ENCODE measurements at places on chromosomes 12 and 14.
A peak's percentile ranks its signal among the peaks of the same experiment; 100 is the strongest.

- DNase-seq = no peak
Observed at GRCh38 chr14:34072921-34073320, 122.0 kb upstream of the EGLN3 start.

DNA sequence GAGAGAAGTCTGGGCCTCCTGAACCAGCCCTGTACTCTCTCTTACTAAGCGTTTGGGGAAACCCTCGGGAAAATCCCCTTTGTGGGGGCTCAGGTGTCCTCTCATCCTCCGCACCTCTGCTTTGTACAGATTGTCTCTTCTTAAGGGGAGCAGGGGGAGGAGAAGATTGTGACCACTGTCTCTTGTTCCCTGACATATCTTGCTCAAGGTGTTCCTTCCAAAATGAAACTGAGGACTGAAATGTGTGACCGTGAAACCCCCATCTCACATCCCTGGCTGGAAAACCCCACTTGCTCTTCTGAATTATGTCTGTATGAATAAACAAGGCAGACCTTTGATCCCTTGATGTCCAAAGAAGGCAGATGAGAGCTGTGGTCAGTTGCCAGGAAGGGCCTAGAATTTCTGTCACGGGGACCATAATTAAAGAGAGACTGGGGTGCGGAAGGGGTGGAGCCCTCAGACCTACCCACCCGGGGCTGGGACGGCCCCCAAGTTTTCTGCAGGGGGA is 369.8 kb downstream of the AACS start:
- no peak for DNase-seq

GRCh38 chr14:74141703-74142102 is 56.9 kb downstream of the LIN52 start:
- DNase-seq = no peak

DNA sequence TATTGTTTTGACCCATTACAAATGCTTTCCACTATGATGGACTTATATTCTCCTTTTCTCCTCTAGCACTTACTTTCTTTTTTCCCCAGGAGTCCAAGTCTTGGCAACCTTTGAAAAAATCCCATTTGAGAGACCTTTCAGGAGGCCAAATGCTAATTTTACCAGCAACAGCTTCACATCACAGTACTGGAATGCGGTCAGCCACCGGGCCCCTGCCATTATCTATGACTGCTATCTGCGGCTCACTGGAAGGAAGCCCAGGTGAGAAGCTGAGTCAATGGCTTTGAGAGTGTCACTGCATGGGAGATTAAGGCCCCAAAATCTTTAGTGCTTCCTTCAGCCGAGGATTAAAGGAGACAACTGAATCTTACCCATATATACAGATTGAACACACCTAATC is 64.2 kb downstream of the ERGIC2 start:
- no peak for DNase-seq

DNA sequence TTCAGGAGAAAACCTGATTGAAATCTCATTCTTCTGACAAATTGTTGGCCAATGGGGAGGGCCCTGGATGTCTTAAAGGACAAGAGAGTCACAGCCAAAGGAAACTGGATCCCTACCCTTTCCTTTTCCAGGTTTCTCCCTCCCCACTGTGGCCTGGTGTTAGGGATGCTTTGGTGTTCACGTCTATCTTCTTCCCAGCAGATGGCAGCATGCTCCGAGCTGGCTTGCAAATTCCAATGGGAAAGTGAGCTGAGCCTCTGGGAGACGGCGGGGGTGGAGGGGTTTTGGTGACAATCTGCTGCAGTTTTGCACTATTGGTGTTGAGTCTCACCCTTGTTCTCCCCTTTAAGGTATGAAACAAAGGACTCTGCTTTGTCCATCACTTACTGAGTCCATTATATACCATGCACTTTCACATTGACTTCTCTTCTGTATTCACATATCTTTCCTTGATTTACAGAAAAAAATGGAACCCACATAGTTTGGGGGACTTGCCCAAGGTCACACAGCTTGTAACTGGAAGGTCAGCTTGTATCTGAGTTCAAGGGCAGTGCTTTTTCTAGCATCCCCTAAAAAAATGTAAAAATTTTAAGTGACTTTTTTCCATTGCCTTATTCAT is 39.3 kb downstream of the CCDC177 start:
- peak; percentile 77 for DNase-seq

DNA sequence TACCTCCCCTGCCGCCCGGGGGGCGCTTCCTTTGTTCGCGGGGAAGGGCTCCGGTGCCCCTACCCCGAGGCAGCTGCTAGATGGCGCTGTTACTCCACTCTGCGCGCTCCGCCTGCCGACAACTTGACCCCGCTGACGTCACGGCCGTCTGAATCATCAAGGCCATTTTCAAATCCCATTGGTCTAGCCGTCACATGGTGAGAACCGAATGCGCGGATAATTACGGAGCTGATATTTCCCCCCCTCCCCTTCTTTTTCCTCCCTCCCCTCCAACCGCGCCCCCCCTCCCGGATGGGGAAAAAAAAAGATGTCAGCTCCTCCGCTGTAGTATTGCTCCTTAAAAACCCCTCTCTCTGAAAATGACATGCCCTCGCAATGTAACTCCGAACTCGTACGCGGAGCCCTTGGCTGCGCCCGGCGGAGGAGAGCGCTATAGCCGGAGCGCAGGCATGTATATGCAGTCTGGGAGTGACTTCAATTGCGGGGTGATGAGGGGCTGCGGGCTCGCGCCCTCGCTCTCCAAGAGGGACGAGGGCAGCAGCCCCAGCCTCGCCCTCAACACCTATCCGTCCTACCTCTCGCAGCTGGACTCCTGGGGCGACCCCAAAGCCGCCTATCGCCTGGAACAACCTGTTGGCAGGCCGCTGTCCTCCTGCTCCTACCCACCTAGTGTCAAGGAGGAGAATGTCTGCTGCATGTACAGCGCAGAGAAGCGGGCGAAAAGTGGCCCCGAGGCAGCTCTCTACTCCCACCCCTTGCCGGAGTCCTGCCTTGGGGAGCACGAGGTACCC is at the start of gene HOXC10:
TSS of gene HOXC10 (plus strand) at position 246 of the 791 bp plus-strand sequence. CDS start at position 360, 114 bp downstream.
- DNase-seq = peak; percentile 68

- DNase-seq = no peak
Observed at GRCh38 chr12:93261505-93262094, 116.1 kb upstream of the NUDT4 start.

DNA sequence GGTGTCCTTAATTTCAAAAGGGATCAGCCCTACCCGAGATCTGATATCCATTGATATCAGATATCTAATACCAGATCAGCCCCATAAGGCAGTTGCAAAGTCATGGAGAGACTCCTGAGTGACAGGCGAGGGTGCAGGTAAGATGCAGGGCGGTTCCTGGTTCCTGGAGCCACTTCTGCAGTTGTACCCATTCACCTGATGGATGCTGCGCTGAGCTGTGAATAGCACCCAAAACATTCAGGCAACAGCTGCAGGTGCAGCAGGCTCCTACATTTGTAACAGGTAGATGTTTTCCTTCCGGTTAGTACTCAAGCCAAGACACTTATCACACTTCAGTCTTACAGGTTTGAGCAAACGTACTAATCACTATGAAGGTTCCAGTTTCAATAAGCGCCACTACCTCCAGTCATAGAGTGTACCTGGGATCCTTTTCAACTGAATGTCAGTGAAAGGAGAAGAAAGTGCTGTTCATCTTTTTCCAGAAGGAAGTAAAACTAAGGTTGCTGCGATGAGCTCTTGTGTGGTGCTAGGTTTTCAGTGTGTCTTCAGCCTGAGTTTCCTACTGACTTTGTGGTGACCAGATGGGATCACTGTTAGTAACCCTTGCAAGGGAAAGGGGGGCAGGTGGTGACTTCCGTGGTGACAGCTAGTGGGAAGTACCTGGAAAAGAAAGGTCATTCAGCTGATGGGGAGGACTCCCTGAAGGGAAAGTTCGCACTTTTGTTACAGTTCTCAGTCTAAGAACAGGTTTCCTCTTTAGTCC is 1.9 kb downstream of the ATP6V0A2 start:
- DNase-seq = no peak

DNA sequence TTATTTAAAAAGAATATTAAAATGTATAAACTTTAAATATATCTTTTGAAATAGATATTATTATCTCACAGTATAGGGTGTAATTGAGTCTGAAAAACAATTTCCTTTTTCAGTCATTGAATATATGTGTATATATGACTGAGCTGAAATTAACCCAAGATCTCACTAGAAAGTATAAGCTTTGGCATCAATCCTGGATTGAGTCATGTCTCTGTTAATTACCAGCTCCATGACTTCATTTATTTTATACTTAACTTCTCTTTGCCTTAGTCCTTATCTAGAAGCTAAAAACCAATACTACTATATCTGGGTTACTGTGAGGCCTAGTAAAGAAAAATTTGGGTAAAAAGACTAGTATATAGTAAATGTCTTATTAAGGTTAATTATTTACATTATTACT is 1020.3 kb downstream of the LRFN5 start:
- no peak for DNase-seq

GRCh38 chr12:3202734-3203446 is 125.7 kb downstream of the TSPAN9 start:
- DNase-seq = peak; percentile 84

DNA sequence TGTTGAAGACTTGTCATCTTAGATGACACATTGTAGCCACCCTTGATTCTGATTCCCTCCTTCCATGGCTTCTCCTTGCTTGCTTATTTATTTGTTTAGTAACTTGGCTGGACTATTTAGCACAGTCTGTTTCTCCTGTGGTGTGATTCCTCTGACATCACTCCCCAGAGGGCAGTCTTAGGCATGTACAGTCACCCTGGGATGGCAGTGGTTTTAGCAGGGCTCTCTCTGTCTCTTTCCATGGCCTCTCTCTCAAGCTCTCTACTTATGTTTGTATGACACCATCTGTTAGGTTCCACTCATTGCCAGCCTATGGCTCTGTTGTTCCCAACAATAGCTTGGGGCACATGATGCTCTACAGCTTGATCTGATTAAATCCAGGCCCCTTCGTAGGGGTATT is 158.3 kb downstream of the ADGRD1 start:
- DNase-seq = no peak

DNA sequence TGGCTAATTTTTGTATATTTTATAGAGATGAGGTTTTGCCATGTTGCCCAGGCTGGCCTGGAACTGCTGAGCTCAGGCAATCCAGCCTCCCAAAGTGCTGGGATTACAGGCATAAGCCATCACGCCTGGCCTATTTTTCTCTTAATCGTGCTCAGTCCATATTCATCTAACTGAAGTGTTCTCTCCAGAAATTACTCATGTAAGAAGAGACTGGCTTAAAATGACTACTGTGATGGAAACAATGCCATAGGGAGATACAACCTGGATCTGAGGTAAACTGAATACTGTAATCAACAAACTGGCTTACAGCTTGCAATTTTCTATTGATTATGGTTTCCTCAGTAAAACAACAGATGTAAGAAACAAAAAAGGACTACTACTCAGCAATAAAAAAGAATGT is 21.1 kb downstream of the NUMB start:
- no peak for DNase-seq

- no peak for DNase-seq
Observed at GRCh38 chr12:25725470-25725869, 172.4 kb upstream of the LMNTD1 start.

DNA sequence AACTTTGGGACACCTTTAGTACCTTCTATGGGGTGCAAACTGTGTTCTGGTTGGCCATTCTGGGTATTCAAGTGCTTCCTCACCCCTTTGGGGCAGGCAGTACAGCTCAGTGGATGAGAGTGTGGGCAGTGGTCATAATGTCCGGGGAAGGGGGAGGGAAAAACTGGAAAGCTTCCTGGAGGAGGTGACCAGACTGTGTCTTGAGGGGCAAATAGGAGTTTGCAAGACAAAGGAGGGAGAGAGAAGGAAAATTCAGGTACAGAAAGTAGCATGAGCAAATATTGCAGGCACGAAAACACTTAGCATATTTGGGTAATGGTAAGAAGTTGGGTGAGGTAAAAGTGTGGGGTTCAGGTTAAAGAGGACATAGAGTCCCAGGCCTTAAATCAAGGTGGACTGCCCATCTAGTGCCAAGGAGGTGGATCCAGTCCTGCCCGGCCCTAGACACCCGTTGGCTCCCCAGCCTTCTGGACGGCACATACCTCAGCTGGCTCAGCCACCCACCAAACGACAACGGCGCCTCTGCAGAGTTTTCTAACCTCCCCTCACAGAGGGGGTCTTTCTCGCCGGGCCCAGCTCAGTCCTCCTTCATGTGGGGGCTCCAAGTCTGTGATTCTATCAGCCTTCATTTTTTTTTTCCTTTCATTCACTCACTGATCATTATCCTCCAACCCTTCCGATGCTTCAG is 86.4 kb downstream of the DICER1 start:
- DNase-seq = no peak

DNA sequence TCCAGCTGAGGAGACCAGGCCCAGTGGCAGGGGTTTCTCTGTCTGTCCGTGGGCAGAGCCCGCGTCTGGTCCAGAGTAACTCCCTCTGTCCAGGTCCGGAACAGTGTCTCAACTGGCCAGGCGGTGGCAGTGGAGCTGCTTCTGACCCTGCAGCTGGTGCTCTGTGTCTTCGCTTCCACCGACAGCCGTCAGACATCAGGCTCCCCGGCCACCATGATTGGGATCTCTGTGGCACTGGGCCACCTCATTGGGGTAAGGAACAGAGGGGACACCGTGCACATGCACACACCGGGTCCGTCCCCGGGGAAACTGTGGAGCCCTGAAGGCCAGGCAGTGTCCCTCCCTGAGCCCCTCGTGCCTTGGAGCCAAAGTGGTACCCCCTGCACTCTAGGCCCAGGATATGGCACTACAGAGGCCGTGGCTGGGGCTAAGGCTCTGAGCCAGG is 1.5 kb downstream of the AQP6 start:
- DNase-seq = peak; percentile 87

DNA sequence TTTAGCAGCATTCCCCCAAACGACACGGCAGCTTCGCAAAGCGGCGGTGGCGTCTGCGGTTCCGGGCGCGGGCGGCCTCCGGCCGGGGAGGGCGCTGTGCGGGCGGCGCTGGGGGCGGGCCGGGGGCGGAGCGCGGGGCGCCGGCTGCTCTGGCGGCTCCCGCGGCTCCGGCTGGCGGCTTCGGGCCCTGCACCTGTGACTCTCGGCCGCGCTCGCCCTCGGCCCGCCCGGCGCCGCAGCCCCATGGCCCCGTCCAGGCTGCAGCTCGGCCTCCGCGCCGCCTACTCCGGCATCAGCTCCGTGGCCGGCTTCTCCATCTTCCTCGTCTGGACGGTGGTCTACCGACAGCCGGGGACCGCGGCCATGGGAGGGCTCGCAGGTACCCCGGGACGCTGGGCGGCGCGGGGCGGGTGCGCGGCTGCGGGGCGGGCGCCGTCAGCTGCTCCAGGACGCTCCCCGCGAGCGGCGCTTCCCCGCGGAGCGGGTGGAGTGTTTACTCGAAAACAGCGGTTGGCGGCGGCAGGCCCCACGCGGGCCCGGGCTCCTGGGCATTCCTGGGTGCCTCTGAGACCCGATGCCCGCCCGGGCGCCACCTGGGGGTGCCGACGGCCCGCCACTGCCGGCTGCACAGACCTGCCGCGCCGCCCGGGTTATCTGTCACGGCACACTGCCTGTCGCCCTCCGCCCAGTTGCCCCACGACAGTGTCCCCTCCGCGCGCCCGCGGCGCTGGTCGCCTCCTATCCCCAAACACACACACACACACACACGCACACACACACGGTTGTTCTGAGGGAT is at the start of gene SLC48A1:
TSS of gene SLC48A1 (plus strand) at position 177 of the 796 bp plus-strand sequence. CDS start at position 244, 67 bp downstream.
- peak; percentile 90 for DNase-seq

DNA sequence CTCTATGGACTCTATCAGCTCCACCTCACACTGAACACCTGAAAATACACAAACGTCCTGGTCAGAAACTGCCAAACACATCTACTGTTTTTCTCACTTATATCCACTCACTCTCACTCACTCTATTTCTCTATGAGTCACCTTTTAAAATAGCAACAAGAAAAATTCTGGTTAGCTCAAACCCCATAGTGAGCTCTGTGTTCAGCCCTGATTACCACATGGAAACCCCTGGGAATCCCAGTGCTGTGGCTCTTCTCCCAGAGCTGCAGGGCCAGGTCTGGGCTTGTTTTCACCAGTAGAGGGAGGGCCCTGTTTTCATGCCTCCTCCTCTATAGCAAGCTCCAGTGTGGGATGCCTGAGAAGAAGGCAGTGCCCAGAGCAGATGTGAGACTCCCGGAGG is 1126.1 kb downstream of the TMEM121 start:
- DNase-seq = no peak
